ENCODE measurements at places on chromosomes 13 and 19.

DNA sequence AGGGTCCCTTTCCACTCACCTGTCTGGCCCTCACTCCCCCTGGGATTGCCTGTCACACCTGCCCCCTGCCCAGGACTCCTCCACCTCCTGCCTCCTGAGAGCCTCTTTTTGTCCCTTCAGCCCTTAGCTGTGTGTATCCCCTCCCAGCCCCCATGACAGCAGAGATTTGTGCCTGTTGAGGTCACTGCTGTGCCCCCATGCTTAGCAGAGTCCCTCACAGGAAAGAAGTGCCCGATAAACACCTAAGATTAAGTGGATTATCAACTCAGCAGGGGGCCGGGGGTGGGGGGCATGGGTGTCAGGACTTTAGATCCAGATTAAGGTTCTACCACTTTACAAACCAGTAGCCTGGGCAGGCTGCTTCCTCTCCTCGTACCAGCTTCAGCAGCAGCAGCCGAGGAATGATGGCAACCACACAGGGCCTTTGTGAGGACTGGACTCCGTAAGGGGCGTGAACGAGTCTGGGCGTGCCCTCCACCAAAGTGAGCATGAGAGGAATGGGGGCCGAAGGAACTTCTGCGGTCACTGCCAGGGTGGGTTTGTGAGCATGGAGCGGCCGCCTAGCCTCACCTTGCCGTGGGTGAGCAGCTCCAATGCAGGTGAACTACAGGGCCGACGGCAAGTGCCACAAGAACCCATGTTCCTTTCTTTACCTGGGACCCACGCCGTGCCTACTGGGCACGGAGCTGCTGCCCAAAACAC lies 36.1 kb downstream of the ZNF787 start:
- DNase-seq, result no peak

DNA sequence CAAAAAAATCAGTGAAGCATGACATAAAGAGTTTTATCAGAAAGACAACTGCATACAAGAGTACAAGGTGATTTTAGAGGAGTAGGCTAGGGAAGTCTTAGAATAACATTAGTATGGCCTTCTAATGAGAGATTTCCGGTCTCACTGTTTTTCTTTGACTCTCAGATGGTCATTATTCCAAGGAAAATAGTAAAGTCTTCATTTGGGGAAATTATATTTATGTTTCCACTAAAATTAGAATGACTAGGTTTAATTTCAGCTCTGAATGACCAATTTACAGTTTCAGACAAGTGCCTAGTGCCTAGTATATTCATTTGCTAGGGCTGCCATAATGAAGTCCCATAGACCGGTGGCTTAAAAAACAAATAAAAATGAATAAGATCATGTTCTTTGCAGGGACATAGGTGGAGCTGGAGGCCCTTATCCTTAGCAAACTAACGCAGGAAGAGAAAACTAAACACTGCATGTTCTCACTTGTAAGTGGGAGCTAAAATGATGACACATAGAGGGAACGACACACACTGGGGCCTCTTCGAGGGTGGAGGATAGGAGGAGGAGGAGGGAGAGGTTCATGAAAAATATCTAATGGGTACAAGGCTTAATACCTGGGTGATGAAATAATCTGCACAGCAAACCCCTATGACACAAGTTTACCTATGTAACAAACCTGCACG lies 303.1 kb downstream of the PCDH9 start:
- no peak for DNase-seq

DNA sequence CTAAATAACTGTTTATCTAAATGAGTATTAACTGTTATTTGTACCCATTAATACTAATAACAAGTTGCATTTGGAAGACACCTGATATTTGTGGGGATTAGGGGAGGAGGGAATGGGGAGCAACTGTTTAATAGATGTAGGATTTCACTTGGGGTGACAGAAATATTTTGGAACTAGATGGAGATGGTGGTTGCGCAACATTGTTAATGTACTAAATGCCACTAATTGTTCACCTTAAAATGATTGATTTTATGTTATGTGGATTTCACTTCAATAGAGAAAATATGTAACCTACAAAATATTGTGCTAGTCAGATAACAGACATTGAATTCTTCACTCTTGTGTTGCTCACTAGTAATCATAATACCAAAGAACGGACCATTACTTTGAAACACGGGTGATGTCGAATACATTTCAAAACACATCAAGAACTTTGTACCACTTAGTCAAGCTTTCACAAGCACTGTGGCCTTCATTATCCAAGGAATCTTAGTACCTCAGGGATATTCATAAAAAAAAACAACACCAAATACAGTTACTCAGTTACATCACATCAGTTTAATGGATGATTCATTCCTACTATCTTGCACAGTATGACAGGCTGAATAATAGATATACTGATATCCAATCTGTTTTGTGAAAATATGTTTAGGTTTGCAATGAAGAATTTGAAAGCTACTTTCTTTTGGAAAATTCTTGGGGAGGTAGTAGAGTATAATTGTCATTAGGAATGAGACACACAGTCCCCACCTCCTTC lies 721.8 kb downstream of the PCDH9 start:
- no peak for DNase-seq

DNA sequence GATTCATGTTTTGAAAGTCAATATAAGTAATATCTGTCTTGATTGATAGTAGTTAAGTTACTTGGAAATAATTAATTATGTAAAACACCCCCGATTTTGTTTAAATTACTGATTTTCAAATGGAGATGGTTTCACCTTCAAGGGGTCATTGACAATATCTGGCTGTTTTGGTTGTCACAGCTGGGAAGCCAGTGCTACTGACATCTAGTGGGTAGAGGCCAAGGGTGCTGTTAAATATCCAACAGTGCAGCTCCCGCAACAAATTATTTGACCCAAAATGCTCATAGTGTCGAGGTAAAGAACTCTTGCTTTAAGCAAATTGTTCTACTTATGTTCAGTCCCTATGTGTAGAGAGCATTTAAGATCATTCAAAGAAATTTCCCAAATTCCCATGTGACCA lies 50.6 kb upstream of the PCDH20 start:
- DNase-seq, result no peak

DNA sequence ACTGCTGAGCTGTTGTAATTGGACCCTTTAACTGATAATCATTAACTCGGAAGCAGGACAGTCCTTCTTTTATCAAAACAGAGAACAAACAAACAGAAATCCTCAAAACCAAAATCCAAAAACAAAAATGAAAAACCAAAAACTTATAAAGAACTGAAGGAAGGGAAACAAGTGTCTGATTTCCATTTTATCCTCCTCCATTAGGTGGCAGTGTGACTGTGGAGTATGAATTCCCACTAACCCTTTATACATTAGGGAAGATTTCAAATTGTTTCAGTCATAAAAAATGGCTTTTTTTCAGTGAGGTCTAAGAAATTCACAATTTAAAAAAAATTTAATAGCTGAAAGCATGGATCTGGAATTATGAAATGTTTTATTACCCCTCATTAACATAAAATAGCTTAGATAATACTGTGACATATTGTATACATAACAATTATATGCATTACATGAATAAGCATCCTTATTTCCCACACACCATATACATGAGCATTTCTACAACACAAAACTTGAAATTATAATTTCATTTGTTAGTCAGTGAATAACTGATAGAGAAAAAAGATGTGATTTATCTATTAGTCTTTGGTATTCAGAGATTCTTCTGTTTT lies 1074.3 kb upstream of the PCDH9 start:
- peak; percentile 15 for DNase-seq

- DNase-seq, result no peak
These were observed 4.0 kb downstream of the CEBPA start for GRCh38 chr19:33298146-33298911.

GRCh38 chr13:31455581-31455980 lies 255.8 kb downstream of the B3GLCT start:
- no peak for DNase-seq

- DNase-seq, result no peak
These were observed 131.6 kb downstream of the COG6 start for GRCh38 chr13:39787086-39787487.

GRCh38 chr13:112601371-112601770 lies 13.4 kb upstream of the TUBGCP3 start:
- no peak for DNase-seq

- DNase-seq, result no peak
These were observed 33.6 kb upstream of the SLC10A2 start for GRCh38 chr13:103099722-103100293.

DNA sequence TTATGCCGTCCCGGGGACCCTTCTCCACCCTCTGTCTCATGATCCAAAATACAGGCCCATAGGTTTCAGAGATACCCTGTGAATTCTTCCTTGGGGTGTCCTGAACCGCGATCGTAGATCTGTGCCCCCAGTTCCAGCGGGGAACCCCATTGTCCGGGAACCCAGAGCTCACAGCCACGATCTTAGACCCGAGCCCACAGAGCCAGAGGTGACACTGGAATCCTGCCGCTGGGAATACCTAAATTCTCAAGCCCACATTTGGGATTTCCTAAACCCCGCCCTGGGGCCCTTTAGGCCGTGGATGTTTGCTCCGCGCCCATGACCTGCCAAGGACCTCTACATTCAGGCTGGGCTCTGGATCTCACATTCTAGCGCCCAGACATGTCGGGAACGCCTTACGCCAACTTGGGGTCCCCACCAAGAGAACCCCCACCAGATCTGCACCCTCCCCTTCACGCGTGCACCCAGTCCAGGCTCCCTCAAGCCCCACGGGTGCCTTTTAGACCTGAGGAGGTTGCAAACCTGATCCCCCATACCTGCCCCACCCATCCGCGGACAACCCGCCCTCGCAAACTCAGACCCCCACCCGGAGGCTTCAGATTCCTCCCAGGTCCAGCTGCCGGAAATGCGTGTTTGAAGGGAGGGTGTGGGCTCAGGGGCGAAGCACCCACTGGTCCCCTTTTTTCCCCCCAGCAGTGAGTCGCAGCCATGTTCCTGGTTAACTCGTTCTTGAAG lies 605 bp downstream of the CAPNS1 start:
- DNase-seq, result peak; percentile 51

DNA sequence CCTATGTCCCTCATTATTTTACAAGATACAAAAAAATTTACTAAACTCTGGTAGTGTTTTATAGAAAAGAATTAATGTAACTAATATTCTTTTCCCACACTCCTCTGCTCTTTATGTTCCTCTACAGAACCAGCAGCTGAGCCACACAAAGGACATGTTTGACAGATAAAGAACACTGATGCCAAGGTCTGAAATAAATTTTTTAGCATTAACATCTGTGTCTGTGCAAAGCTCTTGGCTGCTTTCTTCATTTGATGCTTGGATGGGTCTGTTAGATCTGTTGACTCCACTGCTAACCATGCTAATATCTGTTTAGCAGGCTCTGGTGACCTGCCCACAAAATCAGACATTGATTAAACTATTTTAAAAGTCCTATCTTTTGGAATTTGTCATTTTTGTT lies 2363.8 kb downstream of the PCDH9 start:
- no peak for DNase-seq

DNA sequence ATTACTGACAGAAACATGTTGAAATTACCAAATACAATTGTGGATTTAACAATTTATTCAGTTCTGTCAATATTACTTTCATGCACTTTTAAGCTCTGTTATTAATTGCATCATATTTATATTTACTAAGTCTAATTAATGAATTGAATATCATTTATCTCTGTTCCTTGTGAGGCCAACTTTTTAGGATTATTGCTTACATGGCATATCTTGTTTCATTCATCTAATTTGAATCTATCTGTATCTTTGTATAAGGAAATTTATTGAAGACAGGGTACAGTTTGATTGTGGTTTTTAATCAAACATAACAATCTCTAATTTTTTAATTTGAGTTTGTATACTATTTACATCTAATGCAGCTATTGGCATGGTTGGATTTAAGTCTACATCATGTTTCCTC lies 249.9 kb upstream of the GPC6 start:
- DNase-seq, result no peak

GRCh38 chr19:41023193-41023592 lies 32.1 kb downstream of the CYP2B6 start:
- DNase-seq, result no peak

GRCh38 chr19:27793644-27794493 lies 1419.1 kb downstream of the UQCRFS1 start:
- peak; percentile 80 for DNase-seq

DNA sequence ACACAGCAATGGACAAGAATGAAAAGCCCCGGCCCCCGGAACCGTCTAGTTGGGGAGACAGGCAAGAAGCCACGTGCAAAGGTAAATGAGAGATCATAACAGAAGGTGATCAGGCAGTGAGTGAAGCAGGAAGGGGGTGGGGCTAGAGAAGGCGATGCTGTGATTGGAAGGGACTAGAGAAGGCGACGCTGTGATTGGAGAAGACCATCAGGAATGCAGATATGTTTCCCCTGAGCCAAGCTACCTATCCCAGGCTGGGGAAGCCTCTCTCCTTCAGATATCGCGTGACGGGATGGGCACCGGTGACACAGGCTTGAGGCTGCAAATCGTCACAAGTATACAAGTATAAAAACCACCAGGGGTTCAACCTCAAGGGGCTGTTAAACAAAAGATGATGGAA lies 21.8 kb downstream of the DCAF15 start:
- no peak for DNase-seq

DNA sequence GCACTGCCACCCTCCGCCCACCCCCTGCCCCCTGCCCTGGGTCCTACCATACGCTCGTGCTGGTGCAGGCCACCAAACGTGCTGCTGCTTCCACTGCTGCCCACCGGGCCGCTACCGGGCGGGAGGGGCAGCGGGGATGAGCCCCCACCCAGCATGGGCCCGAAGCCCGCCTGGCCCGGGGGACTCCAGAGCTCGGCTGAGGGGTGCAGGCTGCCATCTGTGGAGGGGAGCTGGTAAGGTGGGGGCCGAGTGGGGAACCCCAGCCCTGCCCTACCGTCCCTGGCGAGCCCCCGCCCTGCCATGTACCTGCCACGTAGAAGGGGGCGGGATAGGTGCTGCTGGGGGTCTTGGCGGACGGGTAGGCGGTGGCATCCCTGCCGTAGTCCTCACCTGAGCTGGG lies 16.7 kb upstream of the UQCR11 start:
- DNase-seq, result no peak

DNA sequence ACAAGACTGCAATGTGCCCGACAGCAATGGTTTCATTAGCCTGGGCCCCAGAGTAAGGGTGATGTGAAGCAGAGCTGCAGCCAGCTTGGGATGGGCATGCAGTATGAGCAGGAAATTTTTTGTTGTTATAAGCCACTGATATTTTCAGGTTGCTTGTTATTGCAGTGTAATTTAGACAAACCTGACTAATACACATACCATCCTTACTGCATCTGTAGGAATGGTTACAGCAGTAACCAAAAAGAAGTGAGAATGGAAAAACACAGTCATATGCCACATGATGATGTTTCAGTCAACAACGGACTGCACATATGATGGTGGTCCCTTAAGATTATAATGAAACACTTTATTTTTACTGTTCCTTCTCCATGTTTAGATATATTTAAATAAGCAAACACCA lies 8.6 kb upstream of the POMP start:
- no peak for DNase-seq

DNA sequence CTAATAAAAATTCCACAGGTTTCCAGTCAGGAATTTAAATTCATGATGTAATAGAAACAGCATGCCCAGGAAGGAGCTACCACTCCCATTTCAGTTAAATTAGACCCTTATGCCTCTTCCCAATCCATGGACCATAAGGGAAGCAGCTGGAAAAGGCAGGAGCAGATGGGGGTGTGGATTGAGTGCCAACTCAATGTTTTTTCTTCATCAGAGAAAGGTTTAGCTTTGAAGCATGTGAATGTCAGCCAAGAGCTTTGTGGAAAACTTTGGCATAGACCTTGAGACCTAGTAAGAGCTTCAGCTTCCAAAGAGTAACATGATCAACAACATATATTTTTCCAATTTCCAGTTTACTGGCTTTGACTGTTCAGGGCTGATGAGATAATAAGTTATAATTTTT lies 2139.9 kb downstream of the PCDH9 start:
- DNase-seq, result no peak

GRCh38 chr19:12987190-12987589 lies 8.1 kb upstream of the NFIX start:
- DNase-seq, result no peak
